NCI-H1417 (cell line): ENCODE measurements at places on chromosomes 4 and X.

DNA sequence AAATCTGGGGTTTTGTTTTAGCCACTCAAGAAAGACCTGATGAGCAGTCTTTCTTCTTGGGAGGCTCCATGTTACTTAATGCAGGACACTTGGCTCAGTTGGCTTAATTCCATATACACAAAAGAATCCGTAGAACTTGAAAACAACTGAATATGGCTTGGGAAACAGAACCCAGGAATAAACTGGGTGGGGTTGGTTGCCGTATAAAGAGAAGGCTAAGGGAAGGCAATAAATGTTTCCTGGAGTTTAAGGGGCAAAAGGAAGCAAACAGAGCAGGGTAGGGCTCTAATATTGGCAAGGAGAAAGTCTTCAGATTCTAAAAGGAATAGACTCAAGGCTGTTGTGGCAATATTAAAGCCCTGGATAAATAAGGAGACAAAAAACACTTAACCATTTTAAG lies 8.4 kb downstream of the TNMD start:
- no peak for DNase-seq

- no peak for DNase-seq
Observed at GRCh38 chrX:118583781-118584180, 88.2 kb downstream of the DOCK11 start.

GRCh38 chr4:47210828-47211227 lies 179.5 kb downstream of the GABRB1 start:
- no peak for DNase-seq

DNA sequence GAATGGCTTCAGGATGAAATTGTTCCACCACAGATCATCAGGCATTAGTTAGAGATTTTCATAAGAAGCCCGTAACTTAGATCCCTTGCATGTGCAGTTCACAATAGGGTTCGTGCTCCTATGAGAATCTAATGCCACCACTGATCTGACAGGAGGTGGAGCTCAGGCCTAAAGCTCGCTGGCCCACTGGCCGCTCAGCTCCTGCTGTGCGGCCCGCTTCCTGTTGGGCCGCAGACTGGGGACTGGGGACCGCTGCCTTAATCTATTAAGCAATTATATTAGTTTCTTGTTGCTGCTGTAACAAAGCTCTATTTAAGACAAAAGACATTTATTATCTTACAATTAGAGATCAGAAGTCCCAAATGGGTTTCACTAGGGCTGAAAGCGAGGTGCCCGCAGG lies 205.6 kb downstream of the LARP7 start:
- DNase-seq: no peak

GRCh38 chr4:15744016-15744545 lies 34.0 kb upstream of the CD38 start:
- no peak for DNase-seq

DNA sequence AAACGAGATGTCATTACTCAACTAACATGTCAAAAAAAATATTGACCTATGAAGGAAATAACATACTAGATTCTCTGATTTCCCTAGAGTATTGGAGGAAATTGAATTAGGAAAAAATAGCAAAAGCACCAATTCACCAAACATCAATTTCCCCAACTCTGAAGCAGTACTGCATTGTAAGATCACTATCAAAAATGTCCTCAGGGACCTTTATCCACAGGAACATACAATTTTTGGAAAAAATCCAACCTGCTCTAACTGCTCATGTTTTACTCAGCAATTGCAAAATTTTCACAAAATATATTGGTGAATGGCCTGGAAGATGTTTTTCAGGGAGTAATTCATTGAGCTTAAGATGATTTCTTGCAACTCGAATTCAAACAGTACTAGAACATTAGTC lies 239.0 kb upstream of the GIMD1 start:
- no peak for DNase-seq

- DNase-seq: no peak
Observed at GRCh38 chrX:150028692-150029091, 90.4 kb upstream of the EOLA2 start.

- no peak for DNase-seq
Observed at GRCh38 chr4:125021189-125021588, 293.6 kb upstream of the FAT4 start.
